CD4-positive, CD25-positive, alpha-beta regulatory T cell (primary cell): ENCODE measurements at places on chromosomes 3 and 15. TPM values are rescaled to one million over a fixed set of nuclear protein-coding genes. Genes with fewer than 3 reads are reported as not detected.

DNA sequence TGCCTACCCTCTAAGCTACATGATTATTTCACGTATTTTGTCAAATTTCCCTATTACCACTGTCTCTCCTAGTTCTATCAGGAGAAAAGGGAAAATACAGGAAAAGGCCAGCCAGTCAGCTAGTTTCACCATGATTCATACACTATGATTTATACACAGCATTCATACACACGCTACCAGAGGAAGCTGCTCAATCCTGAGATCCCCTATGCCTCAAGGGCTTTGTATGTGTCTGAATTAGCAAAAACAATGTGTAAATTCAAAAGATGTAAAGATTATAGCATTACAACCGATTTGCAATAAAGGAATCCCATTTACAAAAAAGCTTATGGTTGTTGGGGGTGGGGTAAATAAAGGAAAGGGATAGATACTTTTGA, 3.1 kb upstream of the ACKR4 start:
- DNase-seq, result no peak

DNA sequence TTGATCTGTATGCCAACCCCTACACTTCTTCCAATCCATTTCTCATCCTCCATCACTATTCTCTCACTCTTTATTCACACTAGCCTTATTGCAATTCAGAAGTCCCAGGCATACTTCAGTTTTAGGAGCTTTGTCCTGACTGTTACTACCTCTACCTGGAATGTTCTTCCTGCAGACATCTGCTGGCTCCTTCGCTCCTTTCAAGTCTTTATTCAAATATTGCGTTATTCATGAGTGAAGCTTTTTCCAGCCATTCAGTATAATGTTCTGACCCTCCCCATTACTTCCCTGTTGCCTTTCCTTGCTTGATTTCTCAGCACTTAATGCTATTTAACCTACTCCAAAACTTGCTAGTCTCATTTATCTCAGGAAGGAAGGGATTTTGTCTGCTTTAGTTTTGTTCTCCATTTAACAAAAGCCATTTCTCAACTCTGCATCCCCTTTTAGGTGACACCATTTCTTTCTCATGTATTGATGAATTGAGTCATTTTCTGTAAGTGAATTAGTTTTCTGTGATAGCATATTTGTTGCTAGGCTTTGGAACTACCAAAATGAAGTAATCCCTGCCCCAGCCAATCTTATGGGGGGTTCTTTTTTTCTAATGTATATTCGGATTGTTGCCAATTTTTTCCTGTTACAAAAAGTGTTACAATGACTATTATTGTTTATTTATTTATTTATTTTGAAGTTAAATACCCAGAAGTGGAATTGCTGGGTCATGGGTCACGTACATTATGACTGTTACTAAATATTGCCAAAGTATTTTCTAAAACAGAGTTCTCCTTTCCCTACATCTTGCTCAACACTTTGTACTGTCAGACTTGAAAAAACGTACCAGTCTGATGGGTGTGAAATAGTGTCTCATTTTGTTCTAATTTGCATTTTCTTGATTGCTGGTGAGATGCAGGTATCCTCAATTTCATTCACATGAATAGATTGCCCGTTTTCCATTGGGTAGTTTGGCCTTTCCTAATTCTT, 9.4 kb downstream of the ATP11B start:
- no peak for DNase-seq

DNA sequence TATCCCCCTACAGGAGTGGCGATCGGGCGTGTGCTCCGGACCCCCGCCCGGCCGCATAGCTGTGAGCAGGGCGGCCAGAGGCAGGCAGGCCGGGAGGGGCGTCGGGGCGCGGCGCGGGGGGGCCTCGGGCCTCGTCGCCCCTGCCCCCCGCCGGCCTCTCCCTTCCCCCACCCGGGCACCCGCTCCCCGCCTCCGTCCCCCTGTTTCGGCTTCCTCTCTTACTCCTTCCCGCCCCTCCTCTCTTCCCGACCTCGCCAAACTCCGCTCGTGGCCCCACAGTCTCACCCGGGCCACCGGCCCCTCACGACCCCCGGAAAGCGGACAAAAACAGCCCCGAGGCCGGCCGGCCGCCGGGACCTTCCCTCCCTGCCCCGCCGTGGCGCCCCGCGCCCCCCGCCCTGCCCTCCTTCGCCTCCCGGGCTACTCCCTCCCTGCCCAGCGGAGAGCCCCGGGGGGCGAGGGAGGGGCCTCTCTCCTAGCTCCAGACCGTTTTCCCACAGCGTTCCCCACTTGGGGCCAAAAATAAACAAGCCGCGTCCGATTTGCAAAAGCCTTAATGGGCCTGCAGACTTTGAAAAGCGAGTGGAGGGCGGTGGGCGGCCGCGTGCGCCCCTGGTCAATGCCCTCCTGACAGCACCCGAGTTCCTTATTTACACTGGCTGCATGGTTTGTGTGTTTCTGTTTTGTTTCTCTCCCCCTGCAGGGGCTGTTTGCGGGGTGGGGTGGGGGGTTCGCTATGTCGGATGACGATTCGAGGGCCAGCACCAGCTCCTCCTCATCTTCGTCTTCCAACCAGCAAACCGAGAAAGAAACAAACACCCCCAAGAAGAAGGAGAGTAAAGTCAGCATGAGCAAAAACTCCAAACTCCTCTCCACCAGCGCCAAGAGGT, 1.0 kb downstream of the UBE2E1 start:
- no peak for DNase-seq

- DNase-seq, result no peak
Observed at GRCh38 chr15:82943176-82943575, 9.3 kb downstream of the HOMER2 start.

DNA sequence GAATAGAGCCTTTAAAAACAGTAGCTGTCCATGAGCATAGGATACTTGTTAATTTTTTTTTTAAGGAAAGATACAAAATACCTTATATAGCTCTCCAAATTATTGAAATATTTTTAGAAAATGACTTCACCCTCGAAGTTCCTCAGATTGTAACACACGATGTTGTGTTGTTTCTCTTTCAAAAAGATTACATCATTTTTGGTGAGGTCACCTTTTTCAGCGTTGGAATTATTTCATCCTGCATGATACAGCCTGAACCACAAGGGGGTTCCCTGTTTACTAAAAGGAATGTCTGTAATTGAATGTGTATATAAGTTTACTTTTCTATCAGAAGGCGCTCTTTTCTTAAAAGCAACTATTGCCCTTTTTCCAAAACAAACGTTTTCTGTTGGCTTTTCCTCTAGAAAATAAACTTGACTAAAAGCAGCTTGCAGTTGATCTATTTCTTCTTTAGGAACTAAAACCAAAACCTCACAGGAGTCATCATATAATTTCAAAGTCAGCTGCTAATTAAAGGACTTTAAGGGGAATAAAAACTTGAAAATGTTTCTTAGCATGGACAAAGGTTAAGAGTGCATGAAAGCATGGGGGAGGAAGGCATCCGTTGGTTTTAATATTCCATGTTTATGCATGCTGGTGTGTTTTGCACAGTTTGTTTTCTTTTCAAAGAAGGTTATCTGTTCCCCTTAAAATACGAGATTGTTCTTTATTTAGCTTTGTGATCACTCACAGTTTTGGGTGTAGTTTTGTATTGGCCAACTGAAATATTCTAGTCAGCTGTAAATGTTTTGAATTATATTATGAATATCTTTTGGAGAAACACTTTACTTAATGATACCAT, 29.4 kb downstream of the LYSMD4 start:
- DNase-seq, result peak; percentile 29

- DNase-seq, result no peak
Observed at GRCh38 chr3:30400926-30401325, 205.5 kb upstream of the TGFBR2 start.

- DNase-seq, result no peak
Observed at GRCh38 chr3:150582620-150583019, 20.5 kb upstream of the SELENOT start.

GRCh38 chr3:150096700-150097587, 126.2 kb upstream of the PFN2 start:
- no peak for DNase-seq

DNA sequence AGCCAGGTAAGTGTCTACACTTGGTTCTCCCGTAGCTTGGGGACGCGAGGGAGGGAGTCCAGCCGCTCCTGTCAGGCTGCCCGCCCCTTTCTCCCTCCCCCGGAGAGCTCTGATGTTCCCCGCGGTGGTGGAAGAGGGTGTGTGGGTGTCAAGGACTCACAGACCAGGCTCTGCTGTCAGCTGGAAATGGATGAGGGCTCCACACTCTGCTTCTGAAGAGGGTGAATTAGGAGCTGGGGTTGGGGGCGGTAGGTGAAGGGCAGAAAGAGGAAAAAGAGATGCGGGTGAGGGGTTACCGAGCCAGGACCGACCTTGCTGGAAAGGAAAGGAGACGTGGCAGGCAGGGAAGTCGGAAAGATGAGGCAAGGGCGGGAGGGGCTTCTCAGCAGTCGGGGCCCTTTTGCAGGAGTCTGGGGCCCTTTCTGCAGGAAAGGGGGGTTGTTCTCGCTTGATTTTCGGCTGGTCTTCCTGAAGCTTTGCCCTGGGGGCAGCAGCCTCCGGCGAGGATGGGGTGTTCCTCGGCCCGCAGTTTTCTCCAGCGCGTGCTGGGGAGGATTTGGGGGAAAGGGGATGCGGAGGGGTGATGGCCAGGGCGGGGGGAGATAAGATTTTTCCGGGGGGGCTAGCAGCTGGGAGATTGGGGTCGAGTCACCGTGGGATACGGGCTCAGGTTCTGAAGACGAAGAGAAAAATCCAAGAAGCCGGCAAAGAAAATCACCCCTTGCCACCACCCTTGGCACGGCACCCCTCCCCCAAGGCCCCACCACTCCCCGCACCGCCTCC, 602 bp upstream of the BAHD1 start:
- DNase-seq, result no peak

- no peak for DNase-seq
Observed at GRCh38 chr3:55816794-55817576, 329.9 kb upstream of the WNT5A start.

- DNase-seq, result no peak
Observed at GRCh38 chr3:137588871-137589270, 175.2 kb upstream of the SOX14 start.

DNA sequence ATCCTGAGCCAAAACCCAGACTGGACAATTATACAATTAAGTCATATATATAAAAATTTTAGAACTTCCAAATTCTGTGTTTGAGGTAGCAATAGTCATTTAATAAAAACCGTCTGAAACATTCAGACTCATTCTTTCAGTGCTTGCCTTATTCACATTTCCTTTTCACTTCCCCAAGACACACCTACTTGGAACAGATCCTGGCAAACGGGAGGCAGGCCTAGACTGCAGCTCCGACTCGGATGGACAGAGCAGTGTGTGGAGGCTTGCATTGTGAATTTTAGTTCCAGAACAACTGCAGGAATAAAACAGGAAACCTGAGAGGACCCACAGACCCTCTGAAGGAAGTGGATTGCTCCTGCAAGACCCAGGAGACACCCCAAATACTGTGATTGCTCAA, 341.4 kb downstream of the CNTN3 start:
- DNase-seq, result no peak

DNA sequence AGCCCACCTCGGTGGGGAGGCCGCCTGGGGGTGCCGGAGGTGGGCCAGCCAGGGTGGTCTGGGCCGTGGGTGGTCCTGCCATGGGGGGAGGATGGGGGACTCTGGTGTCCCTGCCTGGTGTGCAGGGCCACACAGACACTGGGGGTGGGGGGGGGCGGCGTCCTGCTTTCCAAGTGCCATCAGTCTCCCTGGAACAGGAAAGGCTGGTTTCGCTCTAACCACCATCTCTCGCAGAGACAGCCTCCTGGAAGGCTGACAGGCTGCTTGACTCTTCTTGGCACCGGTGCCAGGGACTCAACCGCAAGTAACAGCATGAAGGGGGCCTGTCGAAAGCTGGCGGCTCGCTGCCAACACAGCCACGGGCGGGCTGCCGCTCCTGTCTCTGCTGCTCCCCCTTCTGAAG, 40.3 kb downstream of the RGMA start:
- no peak for DNase-seq

- no peak for DNase-seq
Observed at GRCh38 chr3:99999536-99999935, 114.8 kb downstream of the FILIP1L start.

GRCh38 chr3:67897351-67898336, 243.2 kb upstream of the SUCLG2 start:
- no peak for DNase-seq

DNA sequence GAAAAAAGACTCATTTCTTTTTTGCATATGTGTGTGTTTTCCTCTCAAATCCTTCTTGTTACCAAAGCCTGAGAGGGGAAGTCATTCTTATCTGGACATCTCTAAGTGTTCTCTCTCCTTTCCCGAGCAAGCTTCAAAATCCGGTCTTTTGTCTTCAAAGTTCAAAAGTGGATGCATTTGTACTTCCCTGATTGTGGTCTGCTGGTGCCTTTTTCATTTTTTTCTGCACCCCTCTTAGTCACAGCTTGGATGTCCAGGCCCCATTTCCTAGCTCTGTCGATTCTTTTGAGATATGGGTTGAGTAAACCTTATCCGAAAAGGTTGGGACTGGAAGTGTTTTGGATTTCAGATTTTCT, 34.8 kb downstream of the EHD4 start:
- no peak for DNase-seq

DNA sequence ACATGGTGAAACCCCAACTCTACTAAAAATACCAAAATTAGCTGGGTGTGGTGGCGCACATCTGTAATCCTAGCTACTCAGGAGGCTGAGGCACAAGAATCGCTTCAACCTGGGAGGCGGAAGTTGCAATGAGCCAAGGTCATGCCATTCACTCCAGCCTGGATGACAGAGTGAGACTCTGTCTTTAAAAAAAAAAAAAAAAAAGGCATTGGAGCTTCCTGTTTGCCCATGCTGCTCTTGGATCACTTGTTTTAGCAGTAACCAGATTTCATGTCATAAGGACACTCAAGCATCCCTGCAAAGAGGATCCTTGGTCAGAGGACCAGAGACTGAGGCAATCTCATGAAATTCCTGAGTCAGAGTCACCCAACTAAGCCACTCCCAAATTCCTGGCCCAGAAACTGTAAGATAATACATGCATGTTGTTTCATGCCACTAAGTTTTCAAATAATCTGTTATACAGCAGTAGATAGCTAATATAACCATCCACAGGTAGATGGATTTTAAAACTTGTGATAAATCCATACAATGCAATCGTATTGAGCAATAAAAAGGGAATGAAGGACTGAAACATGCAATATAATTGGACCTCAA, 82.0 kb upstream of the XXYLT1 start:
- no peak for DNase-seq

DNA sequence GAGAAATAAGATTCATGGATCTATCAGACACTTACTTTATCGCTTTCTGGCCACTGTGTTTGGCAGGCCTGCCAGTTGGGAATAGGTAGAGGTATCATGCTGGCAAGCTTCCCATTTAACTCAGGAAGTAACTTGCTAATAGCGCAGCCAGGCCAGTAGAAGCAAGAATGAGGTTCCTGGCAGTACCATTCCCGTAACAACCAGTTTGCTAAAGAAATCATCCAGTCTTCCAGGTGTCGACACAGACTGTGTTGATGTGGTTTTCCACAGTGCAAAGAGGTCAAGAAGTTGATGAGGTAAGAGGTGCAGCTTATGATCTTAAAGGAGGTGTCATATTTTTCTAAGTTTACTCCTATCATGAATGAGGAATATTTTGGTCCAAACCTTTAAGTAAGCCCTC, 46.2 kb downstream of the DPH6 start:
- no peak for DNase-seq

- no peak for DNase-seq
Observed at GRCh38 chr3:79358327-79358726, 409.5 kb downstream of the ROBO1 start.

Gene FBXO40
- not detected for total RNA-seq

Gene ASB14
- not detected for total RNA-seq

Gene MEGF11
- not detected for total RNA-seq

Gene SPG21
- 46.9 TPM for total RNA-seq

Gene TBCCD1
- total RNA-seq, result 19.8 TPM

Gene CA12
- not detected for total RNA-seq

Gene GMNC
- total RNA-seq, result not detected

Gene GUCA1C
- not detected for total RNA-seq

Gene CHRNA5
- total RNA-seq, result 0.94 TPM

Gene ANKRD34C
- total RNA-seq, result not detected

Gene RBSN
- 41.0 TPM for total RNA-seq

Gene ECE2
- not detected for total RNA-seq
